ENCODE measurements at places on chromosomes 7 and 10.

- no peak for DNase-seq
Observed at GRCh38 chr7:92092210-92092609, 42.1 kb downstream of the CYP51A1 start.

GRCh38 chr10:70655316-70655715 lies 17.0 kb upstream of the ADAMTS14 start:
- no peak for DNase-seq

- no peak for DNase-seq
Observed at GRCh38 chr7:171912-172515, 20.4 kb upstream of the FAM20C start.

GRCh38 chr7:24913801-24914464 lies 66.0 kb downstream of the OSBPL3 start:
- DNase-seq = no peak

DNA sequence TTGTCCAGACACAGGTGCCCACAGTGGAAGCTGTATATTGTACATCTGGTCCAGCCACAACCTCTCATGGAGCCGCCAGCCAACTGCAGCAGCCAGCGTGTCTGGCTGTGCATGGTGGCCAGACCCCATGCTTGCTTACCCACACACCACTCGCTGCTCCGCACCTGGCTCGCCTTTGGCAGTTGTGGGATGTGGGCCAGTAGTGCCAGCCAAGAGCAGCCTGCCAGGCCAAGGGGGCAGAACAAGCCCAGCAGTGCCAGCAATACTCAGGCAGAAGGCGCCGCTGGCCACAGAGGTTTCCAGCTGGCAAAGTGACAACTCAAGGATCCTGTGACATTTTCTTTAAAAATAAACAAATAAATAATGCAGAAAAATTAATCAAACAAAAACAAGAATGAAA lies 11.7 kb upstream of the TMEM243 start:
- DNase-seq = no peak

- no peak for DNase-seq
Observed at GRCh38 chr7:47485640-47486435, 96.1 kb downstream of the TNS3 start.

GRCh38 chr10:78437998-78438906 lies 404.6 kb downstream of the RPS24 start:
- no peak for DNase-seq

- DNase-seq = no peak
Observed at GRCh38 chr7:73427902-73428787, 5.4 kb upstream of the FZD9 start.

- no peak for DNase-seq
Observed at GRCh38 chr10:30182191-30183054, 123.0 kb upstream of the JCAD start.

GRCh38 chr7:47778153-47778661 lies 170.1 kb downstream of the PKD1L1 start:
- no peak for DNase-seq

- DNase-seq = no peak
Observed at GRCh38 chr7:1928645-1929348, 258.7 kb downstream of the ELFN1 start.

DNA sequence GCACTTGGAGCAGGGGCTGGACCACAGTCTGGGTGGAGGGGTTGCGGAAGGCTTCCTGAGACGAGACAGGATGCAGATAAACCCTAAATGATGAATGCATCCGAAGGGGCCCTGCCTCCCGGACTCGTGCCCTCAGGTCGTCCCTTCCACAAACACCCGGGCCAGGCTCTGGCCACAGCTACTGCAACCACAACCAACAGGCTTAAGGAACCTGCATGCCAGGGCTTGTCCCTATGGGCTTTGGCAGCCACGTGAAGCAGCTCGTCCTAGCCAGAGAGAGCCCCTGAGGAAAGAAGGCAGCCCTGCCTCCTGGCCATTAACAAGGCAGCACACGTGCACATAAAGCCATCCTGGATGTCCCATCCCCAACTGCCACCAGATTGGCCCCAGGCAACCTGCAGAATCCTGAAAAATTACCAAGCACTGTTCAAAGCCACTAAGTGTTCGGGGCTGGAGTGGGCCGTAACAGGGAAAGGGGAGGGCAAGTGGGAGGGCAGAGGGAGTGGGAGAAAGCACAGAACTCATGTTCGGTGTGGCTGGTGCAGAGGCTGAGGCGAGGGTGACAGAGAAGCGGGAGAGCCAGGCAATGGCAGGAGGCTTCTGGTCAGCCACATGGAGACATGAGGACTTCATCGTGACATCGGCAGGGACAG lies 62.7 kb downstream of the MAD1L1 start:
- no peak for DNase-seq

DNA sequence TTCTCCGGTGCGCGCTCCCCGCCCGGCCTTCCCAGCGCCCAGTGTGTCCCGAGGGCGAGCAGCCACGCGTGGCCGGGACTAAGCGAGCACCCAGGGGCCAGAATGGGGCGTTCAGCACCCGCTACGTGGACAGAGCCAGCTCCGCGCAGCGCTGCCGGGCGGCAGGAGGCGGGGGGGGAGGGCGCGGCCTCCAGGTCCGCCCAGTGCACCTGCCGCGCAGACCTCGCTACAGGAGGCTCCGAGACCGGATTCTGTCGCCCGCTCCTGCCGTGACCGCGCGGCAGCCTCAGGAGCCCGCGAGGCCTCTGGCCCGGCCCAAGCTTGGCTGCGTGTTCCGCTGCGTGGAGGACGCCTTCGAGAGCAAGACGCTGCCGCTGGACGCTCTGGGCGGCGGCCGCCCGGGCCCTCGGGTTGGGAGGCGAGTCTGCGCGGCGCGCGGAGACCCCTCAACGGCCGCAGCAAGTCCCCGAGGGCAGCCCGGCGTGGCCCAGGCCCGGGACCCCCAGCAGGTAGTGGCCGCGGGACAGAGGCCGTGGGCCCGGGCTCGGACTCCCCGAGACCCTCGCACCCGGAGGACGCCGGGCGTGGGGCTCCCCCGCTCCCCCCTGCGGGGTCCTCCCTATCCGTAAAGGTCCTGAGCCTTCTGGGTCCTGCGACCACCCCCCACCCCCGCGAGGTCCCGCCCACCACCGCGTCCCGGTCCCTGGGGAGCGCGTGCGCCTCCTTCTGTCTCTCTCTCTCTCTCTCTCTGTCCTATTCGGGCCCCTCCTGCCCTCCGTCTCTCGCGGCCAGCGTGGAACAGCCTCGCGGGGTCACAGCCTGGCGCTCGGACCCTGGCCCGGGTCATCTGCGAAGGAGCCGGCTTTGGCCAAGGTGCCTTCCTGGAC lies 904 bp upstream of the DPYSL4 start:
- peak; percentile 14 for DNase-seq

DNA sequence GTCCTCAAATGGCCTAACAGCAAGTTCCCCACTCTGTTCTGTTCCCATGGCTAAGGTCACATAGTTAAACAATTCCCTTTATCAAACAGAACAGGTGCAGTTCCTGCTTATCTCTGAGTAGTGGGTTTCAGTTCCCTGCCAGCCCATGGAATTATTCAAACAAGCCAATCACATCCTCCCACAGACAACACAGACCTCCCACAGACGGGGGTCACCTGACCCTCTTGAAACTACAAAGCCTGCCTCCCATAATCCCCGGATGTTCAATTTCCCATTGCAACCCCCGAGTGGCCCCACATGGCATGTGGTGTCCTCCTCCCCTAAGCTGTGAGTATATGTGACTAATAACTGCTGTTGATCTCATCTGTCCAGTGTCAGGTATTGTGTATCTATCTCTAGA lies 64.1 kb downstream of the TMEM168 start:
- no peak for DNase-seq

DNA sequence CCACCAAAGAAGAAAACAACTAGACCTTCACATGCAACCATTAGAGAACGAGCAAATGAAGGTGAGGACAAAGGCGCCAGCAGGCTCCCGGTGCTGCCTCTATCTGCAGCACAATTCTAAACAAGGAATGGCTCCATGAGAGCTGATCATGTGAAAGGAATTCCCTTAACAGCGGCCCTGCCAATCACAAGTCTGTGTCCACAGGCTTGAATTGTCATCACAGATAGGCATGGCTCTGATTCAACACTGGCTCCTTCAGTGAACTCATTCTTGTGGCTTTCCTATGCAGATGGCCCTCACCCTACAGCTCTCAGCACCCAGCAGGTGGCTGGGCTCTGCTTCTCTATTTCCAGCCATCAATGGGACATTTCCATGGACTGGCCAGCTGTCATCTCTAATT lies 36.2 kb downstream of the LAMB1 start:
- no peak for DNase-seq

DNA sequence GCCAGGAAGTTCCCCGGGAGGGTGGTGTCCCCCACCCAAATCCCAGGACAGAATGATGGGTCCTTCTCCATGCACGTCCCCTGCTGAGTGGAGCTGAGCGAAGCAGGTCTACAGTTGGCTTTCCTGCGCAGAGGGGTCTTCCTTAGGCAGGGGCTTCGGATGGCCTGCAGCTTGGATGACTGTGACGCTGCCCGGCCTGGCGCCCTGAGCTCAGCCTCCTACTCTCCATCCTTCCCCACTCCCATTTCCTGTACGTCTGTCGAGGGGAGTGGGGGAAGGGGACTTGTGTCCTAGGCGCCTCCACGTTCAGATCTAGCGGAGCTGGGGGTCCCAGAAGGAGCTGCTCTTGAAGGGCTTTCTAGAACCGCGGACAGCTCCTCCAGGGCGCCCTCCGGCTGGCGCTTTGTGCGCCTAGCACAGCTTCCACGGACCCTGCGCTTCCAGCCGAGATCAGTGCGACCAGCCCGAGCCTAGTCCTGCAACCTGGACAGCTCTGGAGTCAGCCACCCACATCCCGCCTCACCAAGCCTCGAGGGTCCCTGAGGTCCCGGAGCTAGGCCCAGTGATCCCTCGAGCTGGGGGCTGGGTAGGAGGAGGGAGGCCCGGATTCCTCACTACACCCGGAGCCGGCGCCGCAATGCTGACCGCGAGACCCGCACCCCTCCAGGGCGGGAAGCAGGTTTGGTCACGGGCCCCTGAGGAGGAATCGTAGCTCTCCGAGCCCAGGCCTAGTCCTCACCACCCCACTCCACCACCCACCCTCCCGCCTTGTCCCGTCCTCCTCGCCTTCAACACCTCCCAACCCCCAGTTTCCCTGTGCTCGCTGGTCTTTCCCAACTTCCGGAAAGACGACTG lies 1.9 kb downstream of the GRID1 start:
- no peak for DNase-seq

DNA sequence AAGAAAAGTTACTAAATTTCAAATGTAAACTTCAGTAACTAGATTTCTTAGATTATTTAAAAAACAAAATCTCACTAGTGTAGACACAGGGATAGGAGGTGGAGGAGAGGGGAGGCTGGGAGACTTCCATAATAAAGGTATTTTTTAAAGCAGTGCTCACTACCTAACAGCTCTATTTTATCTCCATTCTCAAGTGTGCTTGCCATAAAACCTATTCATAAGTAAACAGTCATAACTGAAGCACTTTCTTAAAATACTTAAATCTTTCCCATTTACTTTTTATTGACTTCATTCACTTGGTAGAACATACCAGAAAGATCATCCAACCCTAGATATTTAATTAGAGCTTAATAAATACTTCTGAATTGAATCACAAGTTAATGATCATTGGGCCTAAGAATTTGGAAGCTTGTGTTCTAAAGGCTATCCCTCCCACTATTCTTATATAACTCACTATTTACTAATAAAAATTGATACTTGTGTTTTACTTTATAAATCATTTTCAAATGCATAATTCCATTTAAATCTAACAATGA lies 107.4 kb downstream of the SNX13 start:
- DNase-seq = no peak

- DNase-seq = no peak
Observed at GRCh38 chr7:39539816-39540215, 26.4 kb upstream of the YAE1 start.

- no peak for DNase-seq
Observed at GRCh38 chr10:112732277-112732921, 217.6 kb upstream of the TCF7L2 start.

DNA sequence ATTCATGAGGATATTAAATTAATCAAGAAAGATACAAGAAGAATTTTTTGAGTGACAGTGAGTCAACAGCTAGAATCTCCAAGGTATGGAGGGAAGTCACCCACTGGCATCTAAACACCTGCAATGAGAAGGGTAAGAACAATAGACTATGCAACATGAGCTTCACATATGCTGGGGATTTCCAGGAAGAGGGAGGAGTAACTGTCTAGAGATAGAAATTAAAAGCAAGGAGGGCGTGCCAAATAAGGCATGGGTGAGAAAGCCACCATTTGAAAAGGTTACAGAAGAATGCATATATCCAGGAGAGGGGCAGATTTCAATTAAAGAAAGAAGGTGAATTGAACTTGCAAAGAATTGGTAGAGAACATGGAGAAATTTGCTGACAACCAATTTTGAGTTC lies 365.7 kb downstream of the GPR37 start:
- DNase-seq = no peak

DNA sequence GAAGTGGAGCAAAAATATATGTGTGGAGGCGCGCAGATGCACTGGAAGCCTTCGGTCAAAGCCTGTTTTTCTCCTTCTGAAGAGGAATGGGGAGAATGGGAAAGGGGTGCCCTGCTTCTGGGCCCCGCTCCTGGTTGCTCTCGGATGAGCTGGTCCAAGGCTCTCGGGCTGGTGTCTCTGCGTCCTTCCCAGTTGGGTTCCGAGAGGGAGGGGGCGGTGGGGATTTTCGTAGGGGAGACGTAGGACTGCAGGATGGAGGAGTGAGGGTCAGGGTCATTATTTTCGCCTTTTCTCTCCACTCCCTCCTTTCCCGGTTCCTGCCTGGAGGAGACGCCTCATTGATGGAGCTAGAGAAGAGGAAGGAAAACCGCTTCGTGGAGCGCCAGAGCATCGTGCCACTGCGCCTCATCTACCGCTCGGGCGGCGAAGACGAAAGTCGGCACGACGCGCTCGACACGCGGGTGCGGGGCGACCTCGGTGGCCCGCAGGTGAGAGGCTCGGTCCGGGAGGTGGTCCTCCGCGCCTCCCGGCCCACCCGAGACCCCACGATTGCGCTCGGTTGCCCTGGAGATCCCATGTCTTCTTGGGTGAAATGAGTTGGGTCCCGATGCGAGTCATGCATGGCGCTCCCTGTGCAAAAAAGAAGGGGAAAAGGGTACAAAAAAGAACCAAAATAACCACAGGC lies 790 bp downstream of the ADAM22 start:
- DNase-seq = no peak

GRCh38 chr10:3776796-3777571 lies 8.0 kb downstream of the KLF6 start:
- DNase-seq = peak; percentile 91

- DNase-seq = no peak
Observed at GRCh38 chr7:99099499-99100077, 44.3 kb downstream of the SMURF1 start.

DNA sequence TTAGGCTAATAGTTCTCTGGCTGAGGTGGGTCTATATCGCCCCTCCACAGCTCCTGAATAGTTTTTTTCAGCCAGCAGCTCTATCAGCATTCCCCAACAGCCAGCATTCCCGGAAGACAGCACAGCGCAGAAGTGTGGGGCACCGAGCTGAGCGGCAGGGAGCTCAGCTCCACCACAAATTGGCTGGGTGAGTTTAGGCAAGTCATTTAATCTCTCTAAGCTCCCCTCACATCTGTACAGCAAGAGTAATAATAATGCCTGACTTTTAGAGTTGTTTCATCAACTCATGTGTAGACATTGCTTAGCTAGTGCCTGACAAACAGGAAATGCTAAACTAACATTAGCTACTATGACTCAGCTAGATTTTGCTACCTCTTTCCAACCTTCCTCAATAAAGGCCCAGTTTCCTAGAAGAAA lies 247.9 kb upstream of the PTN start:
- no peak for DNase-seq

All from CD4-positive, alpha-beta T cell treated with Interleukin-4 for 4 hours (primary cell).